Heart right ventricle (tissue), 16 donors: ENCODE measurements at places on chromosomes 1 and 21. TPM values are rescaled to one million over a fixed set of nuclear protein-coding genes. Genes with fewer than 3 reads are reported as not detected.

Gene TCHHL1
- total RNA-seq = not detected

Gene PTGER3
- total RNA-seq = 4.6 TPM

Gene GNL2
- total RNA-seq = 26.2 TPM

Gene TPTE
- total RNA-seq = not detected

Gene AK4
- 128 TPM for total RNA-seq

GRCh38 chr1:3568815-3569435 lies 42.4 kb downstream of the MEGF6 start:
- DNase-seq = no peak

DNA sequence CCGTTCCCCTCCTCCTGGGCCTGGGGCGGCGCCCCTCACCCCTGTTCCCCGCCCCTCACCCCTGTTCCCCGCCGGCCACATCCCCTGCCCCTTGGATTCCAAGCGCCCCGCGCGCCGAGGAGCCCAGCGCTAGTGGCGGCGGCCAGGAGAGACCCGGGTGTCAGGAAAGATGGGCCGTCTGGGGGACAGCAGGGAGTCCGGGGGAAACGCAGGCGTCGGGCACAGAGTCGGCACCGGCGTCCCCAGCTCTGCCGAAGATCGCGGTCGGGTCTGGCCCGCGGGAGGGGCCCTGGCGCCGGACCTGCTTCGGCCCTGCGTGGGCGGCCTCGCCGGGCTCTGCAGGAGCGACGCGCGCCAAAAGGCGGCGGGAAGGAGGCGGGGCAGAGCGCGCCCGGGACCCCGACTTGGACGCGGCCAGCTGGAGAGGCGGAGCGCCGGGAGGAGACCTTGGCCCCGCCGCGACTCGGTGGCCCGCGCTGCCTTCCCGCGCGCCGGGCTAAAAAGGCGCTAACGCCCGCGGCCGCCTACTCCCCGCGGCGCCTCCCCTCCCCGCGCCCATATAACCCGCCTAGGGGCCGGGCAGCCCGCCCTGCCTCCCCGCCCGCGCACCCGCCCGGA lies at the start of gene TP73:
TP73 (plus strand) TSS at position 587 of the 618 bp plus-strand sequence. CDS start 29,850 bp downstream, outside the sequence.
- DNase-seq = peak; percentile 31

DNA sequence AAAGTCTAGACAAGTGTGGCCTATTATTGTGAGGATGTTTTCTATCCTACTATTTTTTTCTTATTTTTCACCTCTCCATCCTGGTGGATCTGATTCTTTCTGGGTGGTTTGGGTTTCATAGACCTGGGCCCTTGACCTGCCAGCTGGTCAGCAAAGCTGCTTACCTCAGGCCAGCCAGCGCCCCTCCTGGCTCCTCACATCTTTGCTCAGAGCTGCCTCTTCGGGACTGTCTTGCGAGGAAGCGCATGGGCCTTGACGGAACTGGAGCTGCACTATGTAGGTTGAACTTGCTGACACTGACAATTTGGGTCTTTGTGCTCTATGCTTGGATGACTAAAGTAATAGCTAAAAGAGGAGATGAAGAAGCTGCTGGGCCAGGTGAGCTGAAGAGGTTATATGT lies 138.5 kb upstream of the SYT6 start:
- DNase-seq = no peak

DNA sequence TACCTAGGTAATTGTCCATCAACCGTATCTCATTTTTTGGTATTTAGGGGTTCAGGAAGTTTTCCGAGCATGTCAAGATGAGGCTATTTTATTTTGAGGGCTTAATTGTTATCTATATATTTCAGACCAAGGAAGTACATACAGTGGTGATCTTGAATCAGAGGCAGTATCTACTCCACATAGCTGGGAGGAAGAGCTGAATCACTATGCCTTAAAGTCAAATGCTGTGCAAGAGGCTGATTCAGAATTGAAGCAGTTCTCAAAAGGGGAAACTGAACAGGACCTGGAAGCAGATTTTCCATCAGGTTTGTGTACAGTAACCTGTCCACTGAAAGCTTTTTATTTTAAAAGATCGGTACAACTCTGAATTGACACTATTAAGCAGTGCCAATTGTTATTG lies 130.2 kb downstream of the ZMYM4 start:
- no peak for DNase-seq

DNA sequence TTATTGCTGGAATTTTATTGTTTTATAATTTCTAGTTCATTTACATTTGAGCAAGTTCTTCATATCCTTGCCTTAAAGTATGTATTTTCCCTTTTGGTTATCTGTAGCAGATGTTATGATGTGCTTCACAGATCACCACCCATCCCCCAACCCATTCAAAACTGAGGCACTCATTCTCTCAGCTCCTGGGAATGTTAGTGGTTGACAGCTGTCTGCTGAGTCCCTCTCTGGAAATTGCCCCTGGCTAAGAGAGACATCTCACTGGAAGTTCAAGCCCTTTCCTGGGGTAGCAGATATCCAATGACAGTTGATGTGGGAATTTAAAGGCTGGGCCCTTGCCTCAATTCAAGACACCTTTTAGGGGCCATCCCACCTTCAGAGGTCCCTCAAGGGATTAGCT lies 4.3 kb upstream of the DPYD start:
- DNase-seq = no peak

- DNase-seq = peak; percentile 25
These were observed 78.0 kb upstream of the ATP5PO start for GRCh38 chr21:33993286-33994231.

GRCh38 chr1:158329733-158330132 lies 1.6 kb downstream of the CD1B start:
- DNase-seq = no peak
